ENCODE measurements at places on chromosomes 6 and 20.
A peak's percentile ranks its signal among the peaks of the same experiment; 100 is the strongest.

DNA sequence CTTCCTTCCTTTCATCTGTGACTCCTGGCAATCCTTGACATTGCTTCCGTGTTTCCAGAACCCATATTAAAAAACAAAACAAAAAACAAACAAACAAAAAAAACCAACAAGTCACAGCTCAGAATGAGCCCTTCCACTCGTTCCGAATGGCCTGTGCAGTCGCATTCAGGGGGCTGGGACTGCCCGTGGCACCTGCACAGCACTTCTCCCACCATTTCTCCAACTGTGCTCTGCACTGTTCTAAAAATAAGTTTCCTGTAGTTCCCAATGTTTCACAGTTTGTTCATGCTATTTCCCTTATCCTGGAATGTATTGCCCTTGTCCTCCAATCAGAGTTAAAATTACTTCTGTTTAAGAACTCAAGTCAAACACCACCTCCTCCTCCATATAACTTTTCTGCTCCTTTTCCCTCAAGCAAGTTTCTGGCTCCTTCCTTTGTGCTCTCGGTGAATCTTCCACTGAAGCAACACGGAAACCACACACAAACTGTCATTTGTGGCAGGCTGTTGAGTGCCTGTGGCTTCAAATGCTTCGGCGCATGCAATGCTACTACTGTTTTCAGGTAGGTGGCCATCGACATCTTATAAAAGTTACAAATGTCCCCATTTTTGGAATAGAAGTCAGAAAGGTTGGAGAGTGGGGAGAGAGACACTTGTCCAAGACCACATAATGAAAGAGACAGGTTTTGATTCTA lies 57.7 kb downstream of the PDE10A start:
- no peak for DNase-seq

- peak; percentile 26 for DNase-seq
Measured at GRCh38 chr20:16821211-16822089, 73.3 kb downstream of the OTOR start.

DNA sequence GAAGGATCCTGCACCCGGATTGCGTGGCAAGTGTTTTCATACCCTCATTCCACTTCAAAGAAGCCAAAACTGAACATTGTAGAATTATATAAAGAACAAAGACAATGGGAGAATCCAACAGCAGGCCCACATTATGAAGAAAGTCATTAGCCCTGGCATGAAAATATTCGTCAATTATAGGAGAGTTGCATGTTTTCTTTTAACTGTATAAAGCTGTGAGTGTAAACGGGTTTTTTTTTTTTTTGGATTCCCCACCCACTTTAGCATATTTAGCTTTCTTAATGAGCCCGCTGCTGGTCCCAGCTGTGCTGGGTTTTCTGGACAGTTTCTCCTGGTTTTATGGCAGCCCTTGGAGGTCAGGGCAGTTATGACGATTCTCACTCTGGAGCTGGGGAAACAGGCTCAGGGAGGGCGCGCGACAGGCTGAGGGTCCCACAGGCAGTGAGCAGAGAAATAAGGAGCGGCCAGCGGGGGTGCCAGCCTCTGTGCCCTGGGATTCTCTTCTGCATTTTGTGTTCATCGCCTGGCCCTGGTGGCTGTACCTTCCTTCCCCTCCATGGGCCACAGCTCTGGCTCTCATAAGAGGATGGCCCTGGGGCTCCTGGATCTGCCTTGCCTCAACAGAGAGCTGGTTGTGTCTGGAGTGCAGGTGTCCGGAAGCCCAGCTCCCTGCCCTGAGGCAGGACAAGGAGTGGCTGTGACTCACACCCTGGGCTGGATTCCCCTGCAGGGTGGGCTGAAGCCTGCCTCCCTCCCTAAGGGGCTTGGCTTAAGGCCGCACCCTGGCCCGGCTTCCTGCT lies 24.1 kb upstream of the SULF2 start:
- DNase-seq, result no peak

- DNase-seq, result no peak
Measured at GRCh38 chr6:74050921-74051320, 354.9 kb downstream of the CD109 start.

GRCh38 chr6:154624038-154624599 lies 109.1 kb upstream of the SCAF8 start:
- no peak for DNase-seq

DNA sequence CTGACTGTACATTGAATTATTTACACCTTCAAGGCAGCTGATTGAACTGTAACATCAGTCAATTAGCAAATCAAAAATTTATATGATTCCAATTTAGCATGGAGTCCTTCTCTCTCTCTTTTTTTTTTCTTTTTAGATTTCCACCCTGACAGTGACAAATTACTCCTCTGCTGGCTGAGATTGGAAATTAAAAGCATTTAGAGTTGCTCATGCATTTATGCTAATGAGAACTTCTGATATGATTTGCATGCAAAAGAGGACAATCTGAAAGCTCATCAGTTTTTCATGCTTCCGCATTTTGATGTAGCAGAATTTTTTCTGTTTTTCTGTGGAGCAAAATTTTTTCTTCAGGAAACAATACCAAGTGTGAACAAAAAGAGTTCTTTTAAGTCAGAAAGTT lies 130.5 kb upstream of the NOX3 start:
- no peak for DNase-seq

DNA sequence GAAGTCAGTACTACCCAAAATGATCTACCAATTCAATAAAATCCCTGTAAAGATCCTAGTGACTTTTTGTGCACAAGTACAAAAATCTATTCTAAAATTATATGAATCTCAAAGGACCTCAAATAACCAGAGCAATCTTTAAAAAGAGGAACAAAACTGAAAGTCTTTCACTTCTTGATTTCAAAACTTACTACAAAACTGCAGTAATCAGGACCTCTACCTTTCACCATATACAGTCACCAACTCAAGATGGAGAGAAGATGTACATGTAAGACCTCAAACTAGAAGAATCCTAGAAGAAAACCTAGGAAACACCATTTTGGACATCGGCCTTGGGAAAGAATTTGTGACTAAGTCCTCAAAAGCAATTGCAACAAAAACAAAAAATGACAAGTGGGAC lies 109.5 kb upstream of the CD93 start:
- no peak for DNase-seq
